NCI-H2081 treated with DMSO at 0.1 percent for 48 hours (cell line): ENCODE measurements at places on chromosomes 1 and 21.

DNA sequence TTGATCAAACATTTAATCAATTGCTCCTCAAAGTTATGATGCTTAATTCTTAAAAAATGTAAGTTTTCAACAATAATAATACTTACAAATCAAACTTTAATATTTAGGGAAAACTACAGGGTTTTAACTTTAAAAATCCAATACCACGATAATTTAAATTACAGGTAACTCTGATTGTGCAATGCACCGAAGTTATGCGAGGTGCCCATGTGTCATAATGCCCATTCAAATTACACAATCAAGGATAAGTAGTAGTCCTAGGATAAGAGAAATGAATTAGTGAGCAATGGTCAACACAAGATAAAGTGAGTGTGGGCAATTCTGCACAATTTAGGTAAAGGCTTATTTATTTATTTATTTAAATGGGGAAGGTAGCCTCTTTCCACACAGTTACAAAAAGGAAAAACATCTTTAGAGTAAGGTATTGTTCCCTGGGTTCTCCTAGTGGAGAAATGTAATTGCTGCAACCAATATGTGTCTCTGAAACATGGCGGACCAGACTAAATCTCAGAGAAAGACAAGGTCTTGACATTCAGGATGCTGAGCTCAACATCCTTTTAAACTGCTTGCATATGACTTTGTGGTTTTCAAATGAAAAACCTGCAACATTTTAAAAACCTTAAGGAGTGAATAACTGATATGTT is 164.2 kb downstream of the TTLL7 start:
- DNase-seq = no peak

DNA sequence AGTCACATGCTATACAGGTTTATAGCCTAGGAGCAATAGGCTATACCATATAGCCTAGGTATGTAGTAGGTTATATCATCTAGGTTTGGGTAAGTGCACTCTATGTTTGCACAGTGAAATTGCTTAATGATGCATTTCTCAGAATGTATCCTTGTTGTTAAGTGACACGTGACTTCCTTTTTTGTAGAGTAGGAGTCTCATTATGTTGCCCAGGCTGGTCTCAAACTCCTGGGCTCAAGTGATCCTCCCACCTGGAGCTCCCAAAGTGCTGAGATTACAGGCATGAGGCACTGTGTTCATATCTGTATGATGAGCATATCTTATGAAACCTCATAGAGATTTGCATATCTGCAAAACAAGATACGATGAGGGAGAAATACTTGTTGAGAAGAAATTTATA is 13.8 kb upstream of the ABCB10 start:
- peak; percentile 54 for DNase-seq

GRCh38 chr1:67031121-67031858 is 22.7 kb downstream of the SLC35D1 start:
- DNase-seq = no peak

- DNase-seq = no peak
Measured at GRCh38 chr1:97427371-97427770, 493.5 kb downstream of the DPYD start.

- DNase-seq = no peak
Measured at GRCh38 chr1:158251163-158251562, 3.1 kb upstream of the CD1A start.

- no peak for DNase-seq
Measured at GRCh38 chr1:39050001-39050400, 23.9 kb downstream of the NDUFS5 start.

DNA sequence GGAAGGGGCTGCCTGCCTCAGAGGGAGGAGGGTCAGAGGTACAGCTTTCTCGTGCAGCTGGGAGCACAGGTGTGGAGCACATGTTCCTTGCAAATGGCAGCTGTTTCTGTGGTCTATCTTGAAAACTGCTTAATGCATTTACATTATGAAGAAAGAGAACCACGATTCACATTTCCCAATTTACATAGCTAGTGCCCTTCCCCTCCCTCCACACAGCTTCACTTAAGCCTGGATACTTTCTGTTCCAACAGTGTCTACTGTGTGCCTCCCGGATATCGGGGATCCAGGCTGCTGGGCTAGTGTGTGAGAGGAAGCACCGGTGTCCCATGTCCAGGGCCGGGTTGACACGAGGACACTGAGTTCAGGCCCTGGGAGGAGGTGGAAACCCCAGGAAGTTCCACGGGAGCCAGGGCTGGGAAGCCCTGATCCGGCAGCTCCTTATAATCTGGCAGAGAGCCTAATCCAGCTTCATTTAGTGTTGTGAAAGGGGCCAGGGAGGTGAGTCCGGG is 31.6 kb downstream of the TMCC2 start:
- DNase-seq = no peak

- DNase-seq = peak; percentile 56
Measured at GRCh38 chr1:233394860-233395717, 67.6 kb downstream of the MAP3K21 start.

DNA sequence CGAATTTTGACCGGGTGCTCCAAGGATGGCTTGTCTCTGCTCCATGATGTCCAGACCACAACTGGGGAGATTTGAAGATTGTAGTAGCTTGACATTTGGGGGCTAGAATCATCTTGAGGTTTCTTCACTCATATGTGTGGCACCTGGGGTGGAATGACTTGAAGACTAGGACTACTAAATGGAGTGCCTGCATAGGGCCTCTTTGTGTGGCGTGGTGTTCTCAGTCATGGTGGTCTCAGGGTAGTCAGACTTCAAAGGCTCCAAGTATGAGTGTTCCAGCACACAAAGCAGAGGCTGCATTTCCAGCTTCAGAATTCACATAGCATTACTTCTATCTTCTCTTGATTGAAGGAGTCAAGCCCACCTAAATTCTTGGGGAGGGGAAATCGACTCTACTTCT is 16.8 kb downstream of the ATF6 start:
- no peak for DNase-seq

- no peak for DNase-seq
Measured at GRCh38 chr1:11731691-11732283, 4.1 kb upstream of the AGTRAP start.

- no peak for DNase-seq
Measured at GRCh38 chr1:29281571-29281970, 45.2 kb downstream of the PTPRU start.

- no peak for DNase-seq
Measured at GRCh38 chr1:9782116-9782751, 41.5 kb downstream of the CLSTN1 start.

- DNase-seq = no peak
Measured at GRCh38 chr1:53303726-53304515, 23.9 kb downstream of the LRP8 start.

GRCh38 chr1:15524021-15524282 is at the start of gene CASP9:
Gene CASP9, minus strand, starts transcription at chr1:15524215. Its CDS starts 15 bp downstream, at chr1:15524200.
- DNase-seq = no peak

DNA sequence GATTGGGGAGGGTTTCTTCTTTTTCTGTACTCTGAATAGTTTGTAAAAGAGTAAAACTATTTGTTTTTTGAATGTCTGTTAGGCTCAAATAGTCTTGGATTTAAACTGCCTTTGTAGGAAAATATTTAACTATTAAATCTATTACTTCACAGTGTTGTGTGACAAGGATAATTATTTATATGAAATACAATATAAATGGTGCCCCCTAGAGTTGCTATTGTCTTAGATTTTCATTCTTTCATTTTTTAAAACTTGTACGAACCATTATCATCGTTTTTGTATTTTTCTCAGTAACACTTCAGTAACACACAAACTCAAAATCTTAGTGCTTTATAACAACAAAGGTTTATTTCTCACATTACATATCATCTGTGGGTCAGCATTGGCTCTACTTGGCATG is 37.4 kb downstream of the C1orf185 start:
- no peak for DNase-seq

DNA sequence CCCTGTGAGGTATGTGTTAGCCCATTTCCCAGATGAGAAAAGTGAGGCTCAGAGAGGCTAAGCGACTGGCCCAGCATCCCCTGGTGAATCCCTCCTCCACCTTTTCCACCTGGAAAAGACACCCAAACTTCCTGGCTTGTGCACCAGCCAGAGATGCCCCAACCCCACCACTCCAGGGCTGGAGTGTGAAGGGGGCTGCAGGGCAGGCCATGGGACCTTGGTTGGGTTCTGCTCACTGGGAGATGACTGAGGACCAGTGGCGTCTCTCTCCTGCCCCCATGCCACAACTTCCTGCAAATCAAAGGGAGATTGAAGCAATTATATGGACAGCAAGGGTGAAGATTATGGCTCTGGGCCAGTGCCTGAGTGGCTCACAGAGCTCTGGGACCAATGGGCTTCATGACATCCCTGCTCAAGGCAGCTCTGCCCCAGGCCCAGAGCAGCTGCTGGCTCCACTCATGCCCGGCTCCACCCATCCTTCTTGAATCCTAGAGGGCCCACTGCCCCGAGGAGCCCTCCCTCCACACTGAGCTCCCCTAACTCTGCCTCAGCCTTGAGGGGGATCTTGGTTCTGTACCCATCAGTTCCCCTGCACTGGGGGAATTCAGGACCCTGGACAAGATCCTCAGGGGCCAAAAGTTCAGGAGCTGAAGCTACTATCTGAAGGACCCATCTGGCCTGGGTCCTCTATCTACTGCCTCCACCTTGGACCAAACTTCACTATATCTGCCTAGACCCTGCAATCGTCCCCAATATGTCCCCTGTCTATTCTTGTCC is 416.9 kb downstream of the PTPRU start:
- no peak for DNase-seq

DNA sequence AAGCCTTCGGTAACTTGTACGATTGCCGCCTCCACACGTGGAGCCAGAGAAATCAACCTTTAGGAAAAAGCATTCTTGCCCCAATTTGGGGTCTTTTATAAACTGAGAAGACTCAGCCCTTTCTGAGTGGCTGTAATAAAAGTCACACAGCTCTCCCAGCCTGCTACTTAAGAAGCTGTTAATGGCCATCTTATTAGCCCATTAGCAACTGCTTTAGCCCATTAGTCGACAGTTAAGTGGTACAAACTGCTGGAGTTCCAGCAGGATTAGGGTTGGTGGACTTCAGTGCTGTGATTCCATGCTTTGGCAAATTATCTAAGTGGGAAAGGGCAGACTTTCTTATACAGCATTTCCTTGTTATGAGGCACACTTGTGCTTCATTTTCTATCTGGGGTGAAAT is 461.3 kb downstream of the RPS6KC1 start:
- DNase-seq = no peak

DNA sequence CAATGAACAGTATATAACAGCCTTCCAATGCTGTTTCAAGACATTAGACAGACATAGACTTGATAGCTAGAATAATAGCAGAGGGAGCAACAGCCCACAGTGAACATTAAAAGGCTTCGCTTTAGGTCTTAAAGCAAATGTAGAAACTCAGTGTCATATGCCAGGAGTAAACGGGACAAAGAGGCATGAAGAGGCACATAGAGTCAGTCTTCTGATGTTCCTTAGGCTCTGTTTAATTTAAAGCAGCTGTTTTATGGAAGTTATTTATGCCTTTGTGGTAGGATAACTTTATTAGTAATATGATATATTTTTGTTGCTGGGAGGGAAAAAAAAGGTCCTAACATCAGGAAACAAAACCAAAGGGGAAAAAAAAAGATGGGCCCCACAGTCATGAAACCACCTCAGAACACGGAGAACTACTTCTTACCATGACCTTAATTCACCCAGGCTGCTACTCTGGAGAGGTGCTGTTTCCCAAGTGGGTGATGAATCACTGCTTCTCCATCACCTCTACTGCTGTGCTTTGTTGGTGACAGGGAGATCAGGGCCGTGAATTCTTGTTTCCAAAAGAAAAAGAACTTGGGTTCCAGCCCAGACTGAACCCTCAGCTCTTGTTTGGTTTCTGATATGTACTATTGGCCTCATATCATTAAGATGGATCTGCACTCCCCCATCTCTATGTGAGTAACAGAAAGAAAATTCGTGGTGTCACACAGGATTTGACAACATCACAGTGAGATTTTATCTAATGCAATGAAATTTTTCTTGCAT is 616.9 kb downstream of the KIF26B start:
- no peak for DNase-seq

- no peak for DNase-seq
Measured at GRCh38 chr1:30313584-30313983, 409.8 kb downstream of the MATN1 start.
